Caco-2 (cell line): ENCODE measurements at places on chromosomes 1 and 21. TPM values are rescaled to one million over a fixed set of nuclear protein-coding genes. Genes with fewer than 3 reads are reported as not detected.
A peak's percentile ranks its signal among the peaks of the same experiment; 100 is the strongest.

GRCh38 chr1:23460519-23460918, 23.5 kb downstream of the ASAP3 start:
- H3K27me3 ChIP-seq, result no peaks in the 10 kb centered on the region
- H3K4me3 ChIP-seq, result no peak overlapping the region
- no peak overlapping the region for H3K27ac ChIP-seq
- H3K36me3 ChIP-seq, result no peaks in the 10 kb centered on the region
- DNase-seq, result no peak

DNA sequence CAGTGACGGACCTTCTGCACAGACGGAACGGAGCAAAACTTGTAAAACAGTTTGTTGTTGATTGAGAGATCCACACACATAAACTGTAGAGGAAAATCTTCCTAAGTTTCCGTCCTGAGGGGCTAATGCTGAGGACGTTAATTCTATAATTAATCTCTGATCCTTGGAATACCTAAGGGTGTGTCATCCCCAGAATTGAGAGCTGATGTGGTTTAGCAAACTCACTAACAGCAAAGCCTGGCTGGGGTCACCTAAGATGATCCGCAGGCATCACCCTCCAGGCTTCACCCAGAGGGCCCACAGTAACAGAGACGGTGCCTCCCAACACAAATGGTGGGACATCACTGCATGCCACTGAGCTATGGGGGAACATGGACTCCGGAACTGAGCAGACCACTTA, 97.5 kb downstream of the SMYD2 start:
- H3K27ac ChIP-seq, result peak overlapping the region; percentile 77
- no peaks in the 10 kb centered on the region for H3K27me3 ChIP-seq
- H3K36me3 ChIP-seq, result no peaks in the 10 kb centered on the region; the same call in none of the 2 replicates
- peaks cover 48% of the 10 kb centered on the region for H3K4me1 ChIP-seq
- H3K4me3 ChIP-seq, result no peak overlapping the region

DNA sequence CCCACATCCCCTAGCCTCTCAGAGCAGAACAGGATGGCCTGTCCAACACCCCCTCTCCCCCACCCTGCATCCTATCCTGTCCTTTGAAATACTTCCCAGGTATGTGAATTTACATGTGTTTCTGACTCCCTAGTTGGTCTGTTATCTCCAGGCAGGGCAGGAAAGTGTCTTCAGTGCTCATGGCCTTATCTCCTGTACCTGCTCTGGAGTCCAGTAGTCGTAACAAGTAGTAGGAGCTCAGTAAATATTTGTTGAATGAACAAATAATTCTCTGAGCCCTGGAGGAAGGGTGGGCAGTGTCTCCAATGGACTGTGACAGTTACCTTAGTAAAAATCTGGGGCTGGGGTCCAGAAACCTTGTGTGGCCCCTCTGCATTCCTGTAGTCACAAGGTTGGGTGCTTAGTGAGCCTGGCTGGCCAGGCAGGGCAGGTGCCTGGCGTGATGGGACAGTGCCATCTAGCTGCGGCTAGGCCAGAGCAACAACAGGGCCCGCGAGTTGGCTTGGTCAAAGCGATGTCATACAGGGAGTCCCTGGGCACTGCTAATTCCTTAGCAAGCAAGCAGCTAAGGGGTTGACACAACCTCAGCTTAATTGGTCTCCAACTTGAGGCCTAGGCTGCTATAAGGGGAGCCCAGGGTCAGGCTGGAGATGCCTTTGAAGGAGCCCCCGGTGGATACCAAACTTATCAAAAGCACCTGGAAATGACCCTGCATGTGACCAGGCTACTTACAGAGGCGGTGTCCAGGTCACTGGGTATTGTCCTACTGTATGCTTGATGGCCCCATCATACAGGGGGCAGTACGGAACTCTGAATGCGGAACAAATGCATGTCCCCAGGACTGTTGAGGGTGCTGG, 89.0 kb upstream of the PPM1J start:
- no peak overlapping the region for H3K4me3 ChIP-seq
- no peaks in the 10 kb centered on the region for H3K27me3 ChIP-seq
- H3K4me1 ChIP-seq, result peaks cover 61% of the 10 kb centered on the region
- DNase-seq, result peak; percentile 86

The INSRR gene
- total RNA-seq, result not detected in 2 replicates

DNA sequence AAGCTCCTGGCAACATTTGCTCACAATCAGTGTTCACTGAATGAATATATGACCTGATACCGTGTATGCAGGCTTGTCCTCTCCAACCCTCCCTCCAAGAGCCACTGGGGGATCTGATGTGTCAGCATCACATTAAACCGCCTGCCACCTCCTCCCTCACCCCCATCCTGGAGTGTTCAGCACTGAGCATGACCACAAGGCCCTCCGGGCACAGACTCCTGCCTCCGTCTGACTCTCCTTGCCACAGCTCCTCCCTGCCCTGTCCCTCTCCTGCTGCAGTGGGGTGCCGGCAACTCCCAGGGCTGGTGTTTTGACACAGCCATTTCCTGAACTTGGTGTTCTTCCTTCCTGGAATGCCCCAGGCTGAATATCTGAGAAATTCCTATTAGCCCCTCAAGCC, 136.7 kb downstream of the FCRL5 start:
- H3K4me3 ChIP-seq, result no peak overlapping the region
- no peaks in the 10 kb centered on the region for H3K4me1 ChIP-seq
- no peaks in the 10 kb centered on the region for H3K27me3 ChIP-seq
- no peaks in the 10 kb centered on the region for H3K36me3 ChIP-seq
- DNase-seq, result no peak

GRCh38 chr1:58933599-58933926, 149.7 kb upstream of the JUN start:
- peaks cover 31% of the 10 kb centered on the region for H3K4me1 ChIP-seq
- no peak for DNase-seq
- H3K36me3 ChIP-seq, result no peaks in the 10 kb centered on the region
- H3K27ac ChIP-seq, result no peak overlapping the region
- H3K27me3 ChIP-seq, result no peaks in the 10 kb centered on the region
- no peak overlapping the region for H3K4me3 ChIP-seq

GRCh38 chr1:200646515-200646914, 23.2 kb downstream of the DDX59 start:
- no peaks in the 10 kb centered on the region for H3K4me1 ChIP-seq
- no peak for DNase-seq
- H3K36me3 ChIP-seq, result no peaks in the 10 kb centered on the region
- no peak overlapping the region for H3K4me3 ChIP-seq
- H3K27ac ChIP-seq, result no peak overlapping the region
- H3K27me3 ChIP-seq, result no peaks in the 10 kb centered on the region

- no peak for DNase-seq
- H3K4me1 ChIP-seq, result no peaks in the 10 kb centered on the region
- peaks cover 3% of the 10 kb centered on the region for H3K36me3 ChIP-seq
- no peaks in the 10 kb centered on the region for H3K27me3 ChIP-seq
Measured at GRCh38 chr1:229305392-229305791, 34.5 kb downstream of the RAB4A start.

DNA sequence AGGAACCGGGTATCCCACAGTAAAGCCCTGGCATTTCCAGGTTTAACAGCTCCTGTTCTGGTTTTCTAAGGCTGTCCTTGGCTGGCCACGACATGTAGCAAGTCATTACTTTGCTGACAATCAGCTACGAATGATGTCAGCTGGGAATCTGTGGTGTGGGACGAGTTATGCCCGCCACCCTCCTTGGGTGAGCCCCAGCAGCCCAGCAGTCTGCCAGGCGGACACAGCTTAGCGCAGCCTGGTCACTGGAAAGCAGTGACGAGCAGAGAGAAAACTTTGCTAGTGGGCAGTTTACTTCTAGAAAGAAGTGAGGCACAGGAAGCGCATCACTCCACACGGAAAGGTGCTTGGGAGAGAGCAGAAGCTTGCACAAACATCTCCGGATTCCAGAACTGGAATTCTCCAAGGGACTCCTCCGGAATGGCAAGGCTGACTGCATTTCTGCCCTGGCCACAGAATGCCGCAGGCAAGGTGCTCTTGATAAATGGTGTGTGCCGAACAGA, 15.5 kb upstream of the ZNF436 start:
- H3K27me3 ChIP-seq, result no peaks in the 10 kb centered on the region
- H3K36me3 ChIP-seq, result no peaks in the 10 kb centered on the region
- no peak overlapping the region for H3K27ac ChIP-seq
- DNase-seq, result no peak
- no peaks in the 10 kb centered on the region for H3K4me1 ChIP-seq

- no peaks in the 10 kb centered on the region for H3K27me3 ChIP-seq
- peak overlapping the region; percentile 95 for H3K27ac ChIP-seq
- H3K36me3 ChIP-seq, result no peaks in the 10 kb centered on the region
- peak overlapping the region; percentile 65 for H3K4me3 ChIP-seq
Measured at GRCh38 chr1:15850471-15851001, 3.0 kb downstream of the SPEN start.

DNA sequence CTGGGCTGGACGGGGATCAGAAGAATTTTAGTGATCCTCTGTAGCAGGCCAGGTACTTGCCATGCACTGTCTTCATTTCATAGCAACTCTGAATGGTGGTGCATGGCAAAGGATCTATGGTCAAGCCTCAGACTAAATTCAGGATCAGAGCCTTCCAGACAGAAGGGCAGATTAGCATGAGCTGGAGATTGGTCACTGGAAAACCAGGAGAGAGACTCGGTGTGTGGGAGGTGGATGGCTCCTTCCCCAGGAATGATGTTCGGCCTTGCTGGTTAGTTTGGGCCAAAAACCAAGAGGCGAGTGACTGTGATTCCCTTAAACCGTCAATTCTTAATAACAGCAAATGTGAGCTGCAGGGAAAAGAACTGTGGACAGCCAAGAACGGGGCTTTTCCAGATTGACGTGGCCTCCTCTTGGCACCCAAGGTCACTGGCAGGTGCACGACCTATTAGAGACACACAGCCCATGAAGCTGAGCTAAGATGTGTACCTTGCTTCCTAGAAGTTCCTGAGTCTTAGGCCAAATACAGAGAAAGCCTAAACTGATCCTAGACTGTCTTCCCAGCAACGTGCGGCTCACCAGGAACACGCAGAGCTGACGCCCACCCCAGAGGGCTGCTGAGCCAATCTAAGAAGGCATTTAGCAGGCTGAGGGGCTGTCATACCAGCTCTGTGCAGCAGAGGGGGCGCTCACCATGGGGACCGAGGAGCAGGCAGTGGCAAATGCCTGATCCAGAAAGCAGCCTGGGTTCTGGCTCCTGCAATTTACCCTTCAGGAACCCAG, 18.5 kb downstream of the ALDH4A1 start:
- no peak overlapping the region for H3K4me3 ChIP-seq
- no peak overlapping the region for H3K27ac ChIP-seq
- H3K27me3 ChIP-seq, result no peaks in the 10 kb centered on the region
- DNase-seq, result peak; percentile 79
- H3K36me3 ChIP-seq, result no peaks in the 10 kb centered on the region

The C1orf141 gene
- total RNA-seq, result not detected in 2 replicates

DNA sequence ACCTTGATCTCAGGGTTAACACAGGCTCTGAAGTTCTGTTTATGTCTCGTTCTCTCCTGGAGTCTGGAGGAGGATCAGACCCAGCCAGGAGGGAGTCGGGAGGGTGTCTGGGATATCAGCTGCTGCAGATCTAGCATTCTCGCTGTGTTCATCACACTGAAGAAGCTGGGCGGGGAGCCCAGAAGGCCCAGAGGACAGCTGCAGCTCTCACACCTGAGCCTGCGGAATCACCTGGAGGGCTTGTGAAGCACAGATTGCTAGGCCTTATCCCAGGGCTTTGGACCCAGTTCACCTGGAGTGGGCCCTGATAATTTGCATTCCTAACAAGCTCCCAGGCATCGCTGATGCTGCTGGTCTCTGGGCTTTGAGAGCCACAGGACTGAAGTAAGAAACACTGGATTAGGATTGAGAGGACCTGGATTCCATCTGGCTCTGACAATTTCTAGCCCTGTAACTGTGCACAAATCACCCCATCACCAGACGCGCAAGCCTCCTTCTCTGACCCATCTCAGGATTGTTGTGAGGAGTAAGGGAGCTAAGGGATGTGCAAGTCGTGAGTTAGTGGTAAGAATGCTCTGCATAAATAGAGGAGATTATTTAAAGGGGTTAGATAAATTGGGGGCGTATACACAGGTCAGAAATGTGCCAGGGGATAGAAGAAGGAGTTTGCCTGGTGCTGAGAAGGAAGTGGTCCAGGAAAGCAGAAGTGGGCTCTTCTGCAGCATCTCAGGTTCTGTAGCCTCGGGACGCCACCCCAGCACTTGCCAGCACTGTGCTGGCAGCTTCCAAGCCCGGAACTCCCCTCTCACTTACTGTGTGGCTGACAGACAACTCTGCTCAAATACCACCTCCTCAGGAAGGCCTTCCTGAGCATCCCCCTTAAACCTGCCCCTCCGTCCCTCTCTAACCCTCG, 19.1 kb downstream of the ABCA4 start:
- H3K27ac ChIP-seq, result peak overlapping the region; percentile 71
- no peak overlapping the region for H3K4me3 ChIP-seq
- no peaks in the 10 kb centered on the region for H3K27me3 ChIP-seq
- H3K36me3 ChIP-seq, result no peaks in the 10 kb centered on the region

The LAMC2 gene
- total RNA-seq, result 34.9 and 51.0 TPM in 2 replicates

DNA sequence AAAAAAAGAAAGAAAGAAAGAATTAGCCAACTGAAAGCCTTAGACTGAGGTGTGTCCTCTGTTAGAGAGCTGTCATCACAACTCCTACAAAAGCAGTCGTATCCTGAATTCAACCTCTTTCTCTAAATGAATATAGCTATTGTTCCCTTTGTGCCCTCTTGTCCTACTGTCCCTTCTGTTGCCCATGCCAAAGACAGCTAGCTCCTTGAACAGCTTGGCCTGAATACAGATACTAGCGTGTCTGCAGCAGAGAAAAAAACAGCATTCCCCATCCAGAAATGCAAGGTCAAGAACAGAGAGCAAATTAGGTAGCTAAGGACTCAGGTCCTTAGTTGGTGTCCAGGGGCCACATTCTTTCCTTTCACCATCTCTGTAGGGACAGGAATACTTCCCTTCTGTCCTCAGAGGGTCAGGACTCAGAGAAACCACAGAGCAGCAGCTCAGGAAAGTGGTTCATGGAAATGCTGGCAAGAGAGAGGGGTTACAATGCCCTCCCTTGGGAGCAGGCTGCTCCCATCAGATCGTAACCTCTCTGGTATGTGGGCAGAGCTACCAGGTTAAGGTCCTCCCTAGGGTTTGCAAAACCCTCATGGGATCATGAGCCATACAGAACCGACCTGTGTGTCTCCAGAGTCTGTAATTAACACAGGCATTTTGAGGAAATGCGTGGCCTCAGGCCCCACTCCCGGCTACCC, 1.8 kb upstream of the ZBTB48 start:
- H3K36me3 ChIP-seq, result no peaks in the 10 kb centered on the region
- H3K27me3 ChIP-seq, result no peaks in the 10 kb centered on the region
- H3K4me1 ChIP-seq, result peaks cover 26% of the 10 kb centered on the region
- no peak for DNase-seq
- H3K27ac ChIP-seq, result no peak overlapping the region

The SELL gene
- not detected in 2 replicates for total RNA-seq

The TMEM81 gene
- 3.3 and 4.3 TPM in 2 replicates for total RNA-seq

The NHLH2 gene
- not detected in 2 replicates for total RNA-seq

- no peaks in the 10 kb centered on the region for H3K27me3 ChIP-seq
- H3K36me3 ChIP-seq, result no peaks in the 10 kb centered on the region
- H3K4me1 ChIP-seq, result peaks cover 4% of the 10 kb centered on the region; the same call in 1 of the 2 replicates
- DNase-seq, result no peak
Measured at GRCh38 chr1:115105831-115106230, 16.5 kb upstream of the TSPAN2 start.

DNA sequence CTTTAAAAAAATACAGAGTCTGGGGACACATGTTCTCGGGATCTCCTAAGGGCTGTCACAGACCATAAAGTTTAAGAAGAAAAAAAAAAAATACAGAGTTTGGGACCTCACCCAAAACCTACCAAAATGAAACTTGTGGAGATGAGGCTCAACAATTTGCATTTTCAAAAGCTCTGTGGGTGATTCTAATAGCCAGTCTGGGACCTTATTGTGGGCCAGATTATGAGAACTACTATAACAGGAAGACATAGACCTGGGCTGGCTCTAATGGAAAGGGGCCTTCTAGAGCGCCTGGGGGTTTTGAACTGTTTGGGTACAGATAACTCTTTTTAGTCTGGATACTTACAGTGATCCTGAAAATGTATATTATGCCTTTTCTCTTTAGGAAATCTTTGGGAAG, 69.1 kb downstream of the LAMC1 start:
- DNase-seq, result no peak
- peak overlapping the region; percentile 54 for H3K27ac ChIP-seq
- no peaks in the 10 kb centered on the region for H3K27me3 ChIP-seq
- no peaks in the 10 kb centered on the region for H3K36me3 ChIP-seq
- peaks cover 96% of the 10 kb centered on the region for H3K4me1 ChIP-seq

The SFN gene
- total RNA-seq, result 21.4 and 22.1 TPM in 2 replicates
